Activated CD4-positive, alpha-beta T cell treated with anti-CD3 and anti-CD28 coated beads for 48 hours (primary cell): ENCODE measurements at places on chromosomes 5 and 9.

GRCh38 chr5:2371419-2371710 is 380.1 kb downstream of the IRX2 start:
- DNase-seq = no peak

- DNase-seq = no peak
These were observed 4.1 kb upstream of the TLE4 start for GRCh38 chr9:79567671-79568098.

GRCh38 chr5:148746826-148747535 is 79.4 kb upstream of the ADRB2 start:
- no peak for DNase-seq

- DNase-seq = no peak
These were observed 592.8 kb downstream of the CSNK1G3 start for GRCh38 chr5:124104821-124105220.

DNA sequence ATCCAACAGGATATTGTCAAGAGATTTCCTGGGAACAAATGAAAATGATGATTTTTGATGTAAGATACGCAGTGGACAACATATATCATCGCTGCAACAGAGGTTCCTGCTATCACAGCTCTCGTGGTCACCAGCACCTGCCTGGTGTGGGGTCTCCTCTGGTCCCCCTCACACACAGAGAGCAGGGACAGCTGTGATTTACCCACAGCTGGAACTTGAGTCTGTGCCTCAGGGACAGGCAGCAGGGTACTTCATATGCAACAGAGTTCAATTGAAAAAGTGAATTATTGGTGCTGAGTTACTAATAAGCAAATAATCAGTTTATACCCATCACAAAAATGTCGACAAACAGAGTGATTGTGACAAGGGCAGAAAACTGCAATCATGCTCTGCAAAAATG is 93.4 kb downstream of the LMX1B start:
- DNase-seq = no peak

GRCh38 chr9:95088421-95089161 is 228.9 kb downstream of the FANCC start:
- DNase-seq = no peak

DNA sequence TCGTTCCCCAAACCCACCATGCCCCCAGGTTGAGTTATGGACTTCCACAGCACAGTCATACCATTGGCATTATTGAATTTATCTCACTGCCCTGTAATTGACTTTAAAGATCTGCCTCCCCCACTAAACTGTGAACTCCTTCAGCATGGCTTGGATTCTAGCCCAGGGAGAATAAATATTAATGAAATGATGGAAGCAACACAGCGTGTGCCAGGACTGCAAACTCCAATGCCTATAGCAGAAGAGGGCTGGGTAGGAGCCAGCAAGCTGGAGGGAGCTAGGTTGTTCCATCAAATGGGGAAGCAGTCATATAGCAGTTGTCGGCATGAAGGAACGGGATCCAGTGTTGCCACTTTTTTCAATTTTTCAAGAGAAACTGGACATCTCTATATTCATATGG is 69.0 kb upstream of the MSX2 start:
- DNase-seq = no peak

- no peak for DNase-seq
These were observed 52.5 kb downstream of the OTULIN start for GRCh38 chr5:14716755-14717752.

GRCh38 chr5:41695920-41696582 is 174.2 kb downstream of the OXCT1 start:
- DNase-seq = peak; percentile 2

DNA sequence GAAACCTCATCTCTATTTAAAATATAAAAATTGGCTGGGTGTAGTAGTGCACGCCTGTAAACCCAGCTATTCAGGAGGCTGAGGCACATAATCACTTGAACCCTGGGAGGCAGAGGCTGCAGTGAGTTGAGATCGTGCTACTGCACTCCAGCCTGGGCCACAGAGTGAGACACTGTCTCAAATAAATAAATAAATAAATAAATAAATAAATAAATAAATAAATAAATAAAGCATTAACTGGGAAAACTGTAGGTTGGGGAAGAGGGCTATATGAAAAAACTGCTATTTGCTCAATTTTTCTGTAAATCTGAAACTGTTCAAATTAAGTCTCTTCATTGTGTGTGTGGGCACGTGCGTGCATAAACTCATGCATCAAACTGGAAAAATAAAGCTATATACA is 59.9 kb upstream of the RAPGEF6 start:
- DNase-seq = no peak

DNA sequence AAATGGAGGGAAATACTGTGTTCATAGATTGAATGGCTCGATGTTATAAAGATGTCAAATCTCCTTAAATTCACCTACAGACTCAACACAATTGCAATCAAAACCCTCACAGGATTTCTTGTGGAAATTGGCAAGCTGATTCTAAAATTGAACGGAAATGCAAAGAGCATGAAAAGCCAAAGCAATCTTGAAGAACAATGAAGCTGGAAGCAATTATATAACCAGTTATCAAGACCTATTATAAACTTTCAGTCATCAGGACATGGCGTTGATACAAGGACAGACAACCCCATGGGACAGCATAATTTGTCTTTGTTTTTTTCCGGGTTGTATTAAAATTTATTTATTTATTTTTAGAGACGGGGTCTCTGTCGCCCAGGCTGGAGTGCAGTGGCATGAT is 53.5 kb upstream of the OTULINL start:
- DNase-seq = no peak

DNA sequence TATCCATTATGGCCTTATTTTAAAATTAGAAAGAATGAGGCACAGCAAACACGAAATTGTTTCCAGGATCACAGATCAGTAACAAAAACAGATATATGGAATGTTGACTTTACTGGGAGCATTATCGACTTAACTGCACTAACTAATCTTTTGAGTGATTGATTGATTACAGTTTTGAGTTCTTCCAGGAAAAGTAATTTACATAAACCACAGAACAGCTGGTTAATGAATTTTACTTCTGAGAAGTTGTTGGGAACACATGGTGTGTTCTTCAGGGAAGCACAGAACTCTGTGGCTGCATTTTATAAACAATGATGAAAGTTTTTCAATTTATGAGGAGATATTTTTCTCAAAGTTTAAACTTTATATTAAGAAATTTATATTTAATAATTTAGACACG is 802.4 kb upstream of the ACO1 start:
- no peak for DNase-seq

- no peak for DNase-seq
These were observed 354.9 kb downstream of the KIF4B start for GRCh38 chr5:155368490-155368889.

GRCh38 chr9:30534455-30534854 is 1850.0 kb upstream of the ACO1 start:
- DNase-seq = no peak

- DNase-seq = no peak
These were observed 40.4 kb downstream of the CTNNA1 start for GRCh38 chr5:138793575-138793974.

- DNase-seq = no peak
These were observed 391.8 kb downstream of the PRELID2 start for GRCh38 chr5:145443366-145443765.

GRCh38 chr9:117526674-117527073 is 111.8 kb upstream of the ASTN2 start:
- no peak for DNase-seq

- DNase-seq = no peak
These were observed 794.5 kb downstream of the CDH12 start for GRCh38 chr5:22058620-22059019.

GRCh38 chr5:317086-317811 is 4.3 kb upstream of the AHRR start:
- DNase-seq = peak; percentile 70

- DNase-seq = no peak
These were observed 396.9 kb downstream of the ENC1 start for GRCh38 chr5:74243634-74244033.

- no peak for DNase-seq
These were observed 461.1 kb upstream of the CYLC2 start for GRCh38 chr9:102534031-102534430.

DNA sequence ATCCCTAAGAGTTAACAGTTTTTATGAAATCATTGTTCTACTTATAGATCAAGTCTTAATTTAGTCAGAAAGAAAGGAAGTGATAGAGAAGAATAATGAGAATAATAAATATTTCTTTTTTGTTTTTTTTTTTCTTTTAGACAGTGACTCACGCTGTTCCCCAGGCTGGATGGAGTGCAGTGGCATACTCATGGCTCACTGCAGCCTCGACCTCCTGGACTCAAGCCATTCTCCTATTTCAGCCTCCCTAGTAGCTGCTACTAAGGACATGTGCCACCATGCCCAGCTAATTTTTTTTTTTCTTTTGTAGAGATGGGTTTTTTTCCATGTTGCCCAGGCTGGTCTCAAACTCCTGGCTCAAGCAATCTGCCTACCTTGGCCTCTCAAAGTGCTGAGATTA is 11.0 kb downstream of the IFNA21 start:
- DNase-seq = no peak

DNA sequence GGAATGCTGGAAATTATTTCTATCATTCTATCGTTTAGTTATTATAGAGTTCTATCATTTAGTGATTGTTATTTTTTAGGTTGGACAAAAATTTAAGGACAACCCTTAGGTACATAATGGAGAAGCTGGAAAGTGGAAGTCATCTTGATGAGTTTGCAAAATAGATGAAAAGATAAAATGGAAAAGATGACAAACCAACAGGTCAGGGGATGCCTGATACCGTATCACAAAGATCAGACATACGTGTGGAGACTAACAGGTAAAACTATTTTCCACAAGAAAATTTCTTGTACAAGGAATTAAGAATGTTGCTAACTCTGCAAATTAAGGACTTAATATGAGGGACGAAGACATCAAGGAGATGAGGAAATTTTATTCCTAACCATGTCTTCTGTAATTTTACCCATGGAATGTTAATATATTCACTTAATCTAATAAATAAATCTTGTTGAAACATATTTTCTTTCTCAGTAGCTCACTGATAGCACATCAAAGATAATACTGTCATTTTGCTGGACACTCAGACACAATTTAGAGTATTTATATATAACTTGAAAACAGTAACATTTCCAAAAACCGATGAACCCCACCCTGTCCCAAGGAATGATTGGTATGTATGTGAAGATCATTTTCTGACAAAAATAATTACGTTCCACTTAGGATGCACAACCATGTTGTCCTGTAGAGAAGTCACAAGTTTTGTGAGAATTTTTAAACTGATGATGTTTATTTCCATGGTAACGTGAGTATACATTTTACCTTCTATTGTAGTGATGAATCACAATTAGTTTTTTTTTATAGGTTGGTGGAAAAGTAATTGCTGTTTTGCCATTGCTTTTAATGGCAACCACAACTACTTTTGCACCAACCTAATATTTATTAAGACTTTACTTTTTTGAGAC is 2.6 kb downstream of the LURAP1L start:
- no peak for DNase-seq

- DNase-seq = no peak
These were observed 12.9 kb downstream of the MTRR start for GRCh38 chr5:7881816-7882215.

DNA sequence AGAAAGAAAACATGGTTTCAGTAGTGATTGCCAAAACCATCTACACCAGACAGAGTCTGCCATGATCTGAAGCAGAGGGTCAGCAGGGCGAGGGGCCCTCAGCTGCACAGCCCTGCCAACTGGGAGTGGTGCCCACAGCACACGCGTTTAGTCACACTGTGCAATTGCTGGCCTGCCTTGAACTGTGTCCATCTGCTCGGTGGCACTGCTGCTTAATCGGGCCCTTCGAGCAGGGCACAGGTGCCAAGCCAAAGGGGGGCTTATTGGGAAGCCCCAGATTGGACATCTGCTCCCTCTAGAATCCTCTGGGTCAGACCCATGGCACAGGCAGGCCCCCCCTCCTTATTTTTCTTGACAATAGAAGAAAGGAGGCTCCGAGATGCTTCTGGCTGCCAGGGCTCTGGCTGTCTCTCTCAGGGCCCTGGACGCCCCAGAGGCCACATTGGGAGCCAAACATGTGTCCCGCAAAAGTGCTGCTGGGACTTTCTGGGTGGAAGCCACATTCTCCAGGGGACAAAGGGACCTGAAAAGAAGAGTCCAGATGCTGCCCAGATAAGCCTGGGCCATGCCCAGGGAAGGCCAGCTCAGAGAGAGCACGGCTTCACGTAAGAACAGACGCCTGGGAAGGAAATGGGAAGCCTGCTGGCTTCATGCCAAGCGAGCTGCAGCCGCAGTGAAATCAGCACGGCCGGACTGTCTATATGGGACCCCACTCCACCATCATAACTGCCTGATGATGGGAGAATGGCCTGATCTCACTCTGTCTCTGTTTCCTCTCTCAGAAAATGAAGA is 349.2 kb downstream of the GADD45G start:
- no peak for DNase-seq

- DNase-seq = no peak
These were observed 3.3 kb downstream of the UBE2R2 start for GRCh38 chr9:33820231-33820745.

DNA sequence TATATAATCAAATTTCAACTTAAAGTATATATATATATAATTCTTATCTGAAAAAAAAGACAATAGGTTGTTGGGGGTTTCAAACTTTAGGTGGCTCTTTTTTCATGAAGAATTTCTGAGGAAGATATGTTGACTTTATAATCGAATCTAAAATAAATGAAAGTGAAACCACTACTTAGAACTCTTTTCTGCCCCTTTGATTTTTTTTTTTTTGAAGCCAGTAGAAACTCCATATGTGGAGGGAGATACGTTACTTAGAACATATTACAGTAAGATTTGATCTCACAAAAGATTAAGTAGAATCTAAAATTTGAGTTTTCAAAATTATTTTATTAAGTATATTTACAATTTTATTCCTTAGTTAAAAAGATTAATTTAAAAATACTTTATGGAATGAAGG is 96.9 kb downstream of the ATG10 start:
- no peak for DNase-seq

- peak; percentile 15 for DNase-seq
These were observed 15.1 kb downstream of the IFNA1 start for GRCh38 chr9:21455320-21455719.

- no peak for DNase-seq
These were observed 133.8 kb upstream of the SLC24A2 start for GRCh38 chr9:19922476-19923118.

DNA sequence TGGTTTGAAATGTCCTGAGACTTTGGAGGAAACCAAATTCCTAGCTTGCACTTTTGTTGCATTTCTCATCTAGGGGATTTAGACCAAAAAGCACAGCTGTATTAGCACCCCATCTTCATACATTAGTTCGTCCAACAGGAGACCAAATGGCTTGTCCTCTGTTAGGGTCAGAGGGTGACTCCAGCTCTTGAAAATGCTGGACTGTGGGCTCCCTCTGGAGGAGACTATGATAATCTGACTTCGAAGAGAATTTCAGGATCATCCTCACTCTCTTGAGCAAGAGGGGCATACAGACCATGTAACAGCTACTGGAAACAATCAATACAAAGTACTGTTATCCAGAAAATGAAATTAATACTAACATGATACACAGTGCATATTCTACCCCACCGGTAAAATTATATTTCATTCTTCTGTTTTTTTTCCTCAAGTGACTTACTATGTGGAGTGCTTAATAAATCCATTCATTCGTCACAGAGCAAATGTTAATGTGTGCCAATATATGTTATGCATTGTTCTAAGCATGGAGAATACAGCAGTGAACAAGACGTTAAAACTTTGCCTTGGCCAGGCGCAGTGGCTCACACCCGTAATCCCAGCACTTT is 63.7 kb upstream of the PPP2CA start:
- peak; percentile 36 for DNase-seq

- DNase-seq = no peak
These were observed 43.0 kb downstream of the HSD17B3 start for GRCh38 chr9:96258967-96259366.
